ENCODE measurements at places on chromosomes 3 and 15.

- DNase-seq, result no peak
Measured at GRCh38 chr3:141242377-141243092, 10.9 kb downstream of the PXYLP1 start.

- DNase-seq, result no peak
Measured at GRCh38 chr3:10723991-10724390, 92.0 kb upstream of the SLC6A11 start.

- no peak for DNase-seq
Measured at GRCh38 chr3:79139395-79140068, 628.3 kb downstream of the ROBO1 start.

GRCh38 chr3:170598091-170598502 lies 12.2 kb upstream of the SLC7A14 start:
- DNase-seq, result no peak

- no peak for DNase-seq
Measured at GRCh38 chr3:12560505-12561190, 3.8 kb downstream of the MKRN2 start.

GRCh38 chr3:117681619-117682018 lies 972.0 kb downstream of the TUSC7 start:
- DNase-seq, result no peak

GRCh38 chr15:86355801-86356200 lies 276.1 kb downstream of the AGBL1 start:
- no peak for DNase-seq

DNA sequence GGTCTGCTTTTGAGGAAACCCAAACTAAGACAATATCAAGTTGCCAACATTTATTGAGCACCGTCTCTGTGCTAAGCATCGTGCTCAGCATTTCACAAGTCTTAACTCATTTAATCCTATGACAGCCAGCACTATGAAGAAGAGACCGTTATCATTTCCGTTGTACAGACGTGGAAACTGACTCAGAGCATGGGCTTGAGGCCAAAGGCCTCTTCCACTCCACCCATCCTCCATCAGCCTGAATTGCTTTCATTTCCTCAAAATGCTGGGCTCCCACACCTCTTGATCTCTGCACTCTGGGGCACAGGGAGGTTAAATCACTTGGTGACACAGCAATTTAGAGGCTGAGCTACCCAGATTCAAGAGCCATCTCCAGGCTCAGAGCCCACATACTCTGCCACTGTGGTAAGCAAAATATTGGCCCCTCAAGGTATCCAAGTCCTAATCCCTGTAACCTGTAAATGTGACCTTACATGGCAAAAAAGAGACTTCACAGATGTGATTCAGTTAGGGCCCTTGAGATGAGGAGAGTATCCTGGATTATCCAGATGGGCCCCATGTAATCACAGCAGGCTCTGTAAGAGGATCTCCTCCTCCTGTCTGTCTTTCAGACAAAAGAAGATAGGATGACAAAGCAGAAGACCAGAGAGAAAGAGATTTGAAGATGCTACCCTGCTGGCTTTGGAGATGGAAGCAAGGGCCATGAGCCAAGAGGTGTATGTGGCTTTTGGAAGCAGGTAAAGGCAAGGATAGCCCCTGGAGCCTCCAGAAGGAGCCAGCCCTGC lies 24.3 kb upstream of the FLNB start:
- peak; percentile 63 for DNase-seq

GRCh38 chr15:70955151-70955550 lies 62.5 kb downstream of the LRRC49 start:
- DNase-seq, result no peak

GRCh38 chr3:151740581-151740980 lies 6.9 kb downstream of the AADACL2 start:
- no peak for DNase-seq

DNA sequence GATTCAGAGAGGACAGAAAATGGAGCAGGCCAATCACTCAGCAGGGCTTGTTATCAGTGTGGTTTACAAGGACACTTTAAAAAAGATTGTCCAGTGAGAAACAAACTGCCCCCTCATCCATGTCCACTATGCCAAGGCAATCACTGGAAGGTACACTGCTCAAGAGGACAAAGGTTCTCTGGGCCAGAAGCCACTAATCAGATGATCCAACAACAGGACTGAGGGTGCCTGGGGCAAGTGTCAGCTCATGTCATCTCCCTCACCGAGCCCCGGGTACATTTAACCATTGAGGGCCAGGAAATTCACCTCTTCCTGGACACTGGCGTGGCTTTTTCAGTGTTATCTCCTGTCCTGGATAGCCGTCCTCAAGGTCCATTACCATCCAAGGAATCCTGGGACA lies 513.7 kb upstream of the EPHA6 start:
- DNase-seq, result no peak

DNA sequence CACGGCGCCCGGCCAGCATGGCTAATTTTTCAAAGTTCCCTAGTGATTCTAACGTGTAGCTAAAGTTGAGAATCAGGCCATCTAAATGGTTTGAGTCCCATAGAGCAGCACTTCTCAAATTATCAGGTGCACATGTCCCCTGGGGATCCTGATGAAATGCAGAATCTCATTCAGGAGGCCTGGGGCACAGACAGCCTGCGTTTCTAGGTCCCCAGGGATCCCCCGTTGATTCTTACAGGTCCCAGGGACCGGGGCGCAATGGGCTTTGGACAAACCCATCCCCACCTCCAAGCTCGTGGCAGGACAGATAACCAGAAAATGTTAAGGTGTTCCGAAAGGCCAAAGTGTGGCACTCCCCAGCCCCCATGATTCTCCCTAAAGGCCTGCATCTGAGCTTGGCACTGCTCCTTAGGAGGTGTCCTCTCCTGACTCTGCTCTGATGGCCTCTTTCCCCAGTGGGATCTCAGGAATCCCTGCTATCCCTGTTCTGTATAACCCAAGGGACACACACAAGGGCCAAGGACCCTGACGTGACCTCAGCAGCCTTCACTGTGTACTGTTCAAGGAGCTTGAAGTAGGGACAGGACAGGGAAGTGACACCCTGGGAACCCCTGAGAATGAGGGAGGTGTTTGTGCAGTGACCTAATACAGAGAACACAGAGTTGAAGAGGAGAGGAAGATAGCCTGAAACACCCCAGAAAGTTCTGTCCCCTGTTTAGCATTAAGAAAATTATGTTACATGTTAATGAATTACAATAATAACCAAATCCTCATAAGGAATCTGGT lies 8.0 kb downstream of the LRRK1 start:
- no peak for DNase-seq

GRCh38 chr3:47741925-47742324 lies 39.8 kb downstream of the SMARCC1 start:
- DNase-seq, result no peak

Data from activated naive CD4-positive, alpha-beta T cell treated with anti-CD3 and anti-CD28 coated beads, Interleukin-2, amount 50 U/mL, for 72 hours (primary cell).